ENCODE measurements at places on chromosomes 12 and 14.

DNA sequence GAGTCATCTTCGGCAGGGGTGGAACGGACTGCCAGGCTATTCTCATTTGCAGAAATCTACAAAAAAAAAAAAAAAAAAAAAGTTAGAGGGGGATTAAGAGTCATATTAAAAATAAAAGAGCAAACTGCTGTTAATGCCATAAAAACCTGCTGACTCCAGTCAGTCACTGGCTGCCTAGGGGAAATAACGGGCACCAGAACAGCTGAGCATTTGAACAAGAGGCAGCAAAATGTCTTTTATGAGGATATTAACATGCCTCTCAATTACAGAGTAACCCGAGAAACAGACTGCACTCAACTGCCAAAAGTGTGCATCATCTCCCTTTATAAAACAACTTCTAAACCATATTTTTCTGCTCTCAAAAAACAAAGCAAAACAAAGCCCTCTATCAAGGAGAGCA, 28.7 kb upstream of the CERS5 start:
- no peak for DNase-seq

GRCh38 chr12:116689979-116690744, 47.7 kb downstream of the SPRING1 start:
- no peak for DNase-seq

DNA sequence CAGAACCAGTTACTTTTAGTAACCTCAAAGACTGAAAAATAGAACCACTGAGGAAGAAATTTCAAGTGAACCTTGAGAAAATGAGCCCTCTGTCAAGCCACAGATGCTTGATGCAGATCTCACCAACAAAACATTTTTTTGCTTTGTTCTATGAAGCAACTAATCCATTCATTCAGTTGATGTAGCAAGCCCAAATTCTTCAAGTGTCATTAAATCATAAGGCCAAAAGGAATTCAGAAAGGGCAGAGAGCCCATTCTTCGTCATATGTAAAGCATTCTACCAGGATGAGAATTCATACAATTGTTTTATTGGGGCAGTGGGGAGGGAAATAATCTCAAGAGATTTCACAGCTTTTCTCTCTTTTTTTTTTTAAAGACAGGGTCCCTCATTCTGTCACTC, 218.0 kb upstream of the RGS6 start:
- DNase-seq = no peak

- DNase-seq = peak; percentile 63
Observed at GRCh38 chr12:109154451-109155438, 38.4 kb downstream of the ACACB start.

DNA sequence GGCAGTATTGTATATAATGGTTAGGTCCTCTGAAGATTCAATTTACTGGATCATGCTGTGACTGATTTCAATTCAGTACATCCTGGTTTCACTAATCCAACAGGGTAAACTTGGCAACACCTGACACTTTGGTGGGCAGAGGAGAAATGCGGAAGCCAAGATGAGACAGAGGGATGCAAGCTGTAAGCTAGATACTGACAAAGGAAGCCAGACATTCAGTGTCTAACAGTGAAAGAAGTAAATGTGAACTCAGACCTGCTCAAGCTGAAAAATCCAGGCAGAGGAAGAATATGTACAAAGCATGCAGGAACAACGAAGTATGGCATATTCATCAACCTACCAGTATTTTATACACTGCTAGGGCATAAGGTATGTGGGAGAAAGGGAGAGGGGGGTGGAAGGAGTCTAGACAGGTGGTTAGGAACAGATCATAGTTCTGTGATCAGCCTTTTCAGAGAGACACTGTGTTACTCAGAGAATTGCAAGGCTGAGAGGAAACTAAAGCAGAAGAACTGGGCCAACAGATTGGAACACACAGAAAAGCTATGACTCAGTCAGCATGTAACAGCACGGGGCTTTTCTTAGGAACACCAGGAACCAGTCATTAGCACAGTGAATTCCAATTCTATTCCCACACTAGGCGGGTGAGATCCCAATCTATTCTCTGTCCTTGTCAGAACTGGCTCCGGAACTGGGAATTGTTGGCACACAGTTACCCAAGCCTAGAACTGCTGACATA, 40.3 kb downstream of the NELL2 start:
- peak; percentile 50 for DNase-seq

DNA sequence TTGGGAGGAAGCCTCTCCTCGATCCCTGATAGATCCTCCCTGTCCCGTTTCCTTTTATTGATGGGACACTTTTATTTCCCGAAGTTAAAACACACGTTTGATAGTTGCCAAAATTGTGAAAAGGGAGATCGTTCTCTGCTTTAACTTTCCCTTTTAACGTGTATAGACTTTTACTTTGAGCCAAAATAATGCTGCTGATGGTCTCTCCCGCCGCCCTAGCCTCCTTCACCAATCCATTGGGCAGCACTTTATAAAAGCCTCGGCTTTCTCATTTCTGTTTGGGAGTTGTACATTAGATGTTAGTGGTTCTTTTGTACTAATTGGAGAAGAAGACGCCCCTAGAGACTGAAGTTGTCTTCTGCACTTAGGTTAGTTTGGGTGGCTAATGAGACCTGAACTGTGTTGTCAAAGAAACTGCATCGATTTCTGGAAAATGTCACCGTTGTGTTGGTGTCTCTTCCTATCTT, 1.4 kb downstream of the TMTC2 start:
- no peak for DNase-seq

DNA sequence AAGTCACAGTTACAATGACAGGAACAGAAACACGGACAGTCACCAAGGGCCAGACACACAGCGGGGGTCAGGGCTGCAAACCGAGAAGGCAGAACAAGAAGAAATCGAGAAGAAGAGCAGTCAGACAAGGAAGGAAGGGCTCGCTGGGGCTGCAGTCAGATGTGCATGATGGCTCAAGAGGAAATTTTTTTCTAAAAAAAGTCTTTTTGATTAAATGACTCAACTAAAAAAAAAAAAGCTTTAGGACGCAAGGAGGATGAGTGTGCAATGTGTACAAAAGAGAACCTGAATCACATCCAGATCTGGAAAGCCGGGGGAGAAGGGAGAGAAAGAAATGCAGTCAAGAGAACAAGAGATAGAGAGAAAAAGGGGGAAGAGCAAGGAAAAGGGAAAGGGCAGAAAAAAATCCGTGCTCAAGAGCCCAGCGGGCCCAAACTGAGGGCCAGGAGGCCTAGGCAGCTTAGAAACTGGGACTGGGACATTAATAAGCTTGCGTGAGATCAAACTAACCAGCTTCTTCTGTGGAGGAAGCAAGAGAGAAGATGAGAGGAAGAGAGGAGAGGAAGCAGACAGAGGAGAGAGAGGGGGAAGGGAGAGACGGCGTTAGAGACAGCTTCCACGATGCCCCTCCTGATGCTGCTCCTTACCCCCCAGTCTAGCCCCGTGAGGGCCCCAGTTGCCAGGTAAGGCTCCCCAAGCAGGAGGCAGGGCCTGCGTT, 6.7 kb downstream of the IFFO1 start:
- DNase-seq = no peak

- DNase-seq = peak; percentile 20
Observed at GRCh38 chr12:121468499-121468801, 68.5 kb downstream of the RNF34 start.

GRCh38 chr12:58425481-58426392, 484.4 kb downstream of the ATP23 start:
- no peak for DNase-seq

DNA sequence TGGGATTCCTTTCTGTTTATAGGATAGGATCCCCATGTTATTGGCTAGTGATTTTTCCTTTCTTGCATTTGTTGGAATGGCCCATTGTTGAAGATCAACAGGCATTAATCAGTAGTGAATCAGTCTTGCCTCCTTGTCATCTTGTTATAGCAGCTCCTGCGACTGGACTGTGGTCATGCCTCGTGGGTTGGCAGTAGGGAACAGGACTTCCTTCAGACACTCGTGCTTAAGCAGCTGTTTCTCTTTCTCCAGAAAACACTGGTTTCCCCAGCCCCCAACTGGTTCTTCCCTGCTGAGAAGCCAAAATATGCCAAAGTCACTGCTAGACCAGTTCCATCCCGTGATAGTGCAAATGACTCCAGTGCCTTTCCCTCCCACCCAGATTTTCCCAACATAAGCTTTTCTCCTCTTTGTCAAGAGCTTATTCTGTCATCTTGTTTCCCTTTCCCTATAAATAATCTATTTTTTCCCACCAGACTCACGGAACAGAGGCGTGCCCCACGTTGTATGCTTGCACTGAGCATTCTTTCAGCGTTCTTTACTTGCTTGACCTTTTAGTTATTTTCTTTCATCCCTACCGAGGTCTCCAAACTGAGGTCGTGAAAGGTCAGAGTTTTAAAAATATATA, 83.5 kb downstream of the SAMD4A start:
- DNase-seq = no peak

DNA sequence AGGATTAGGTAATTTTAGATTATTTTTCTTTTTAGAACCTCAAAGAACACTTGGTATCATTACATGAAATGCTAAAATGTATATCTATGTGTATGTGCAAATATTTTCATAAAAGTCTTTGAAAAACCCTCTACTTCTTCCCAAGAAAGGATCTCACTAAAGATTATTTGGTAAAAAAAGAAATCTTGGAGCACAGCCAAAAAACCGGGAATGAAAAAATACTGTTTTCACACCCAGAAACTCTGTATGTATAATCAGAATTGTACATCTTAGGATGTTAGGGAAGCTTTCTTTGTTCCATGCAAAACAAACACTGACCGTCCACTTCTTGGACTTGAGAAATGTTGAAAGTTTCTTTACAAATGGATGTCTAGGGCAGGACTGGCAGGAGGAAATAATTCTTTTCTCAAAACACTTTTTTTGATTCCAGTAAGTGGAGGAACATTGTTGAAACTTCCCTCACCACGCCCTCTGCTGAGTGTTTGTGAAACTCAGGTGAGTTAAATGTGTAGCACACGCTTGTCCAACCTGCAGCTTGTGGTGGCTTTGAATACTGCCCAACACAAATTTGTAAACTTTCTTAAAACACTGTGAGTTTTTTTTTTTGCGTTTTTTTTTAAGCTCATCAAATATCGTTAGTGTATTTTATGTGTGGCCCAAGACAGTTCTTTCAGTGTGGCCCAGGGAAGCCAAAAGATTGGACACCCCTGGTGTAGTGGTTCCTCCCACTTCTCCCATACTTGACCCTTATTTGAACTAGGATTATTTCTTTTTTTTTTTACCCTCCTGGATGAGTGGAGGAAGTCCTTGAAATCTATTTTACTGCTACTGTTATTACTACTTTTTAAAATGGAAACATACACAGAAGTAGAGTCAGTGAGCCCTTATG, 26.6 kb downstream of the FBXO34 start:
- no peak for DNase-seq

DNA sequence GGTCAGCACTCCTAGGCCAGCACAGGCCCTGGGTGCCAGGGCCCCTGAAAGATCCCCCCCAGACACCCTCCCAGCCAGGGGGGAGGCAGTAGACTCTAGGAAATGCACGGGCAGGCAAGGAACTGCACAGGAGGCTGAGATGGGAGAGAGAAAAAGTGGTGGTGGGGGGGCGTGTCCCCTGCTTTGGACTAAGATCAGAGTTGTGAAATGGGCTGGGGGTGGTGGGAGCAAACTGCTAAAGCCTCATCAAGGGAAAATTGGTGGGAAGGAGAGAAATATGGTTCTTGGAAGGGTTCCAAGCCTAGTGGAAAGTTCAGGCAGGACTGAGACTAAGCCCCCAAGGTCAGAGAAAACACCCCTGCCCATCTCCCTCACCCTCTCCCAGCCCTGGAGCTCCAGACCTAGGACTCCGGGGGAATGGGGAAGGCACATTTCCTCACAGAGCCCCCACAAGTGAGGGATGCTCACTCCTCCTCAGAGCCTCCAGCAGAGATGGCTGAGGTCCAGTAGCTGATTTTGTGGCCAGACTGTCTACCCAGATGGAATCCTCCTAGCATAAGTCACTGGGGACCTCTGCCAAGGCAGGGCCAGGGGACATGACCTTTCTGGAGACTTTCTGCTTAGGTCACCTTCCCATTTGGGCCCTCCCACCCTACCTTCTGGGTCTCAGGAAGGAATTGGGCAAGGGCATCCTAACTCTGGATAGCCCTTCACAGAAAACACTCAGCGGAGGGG, 29.8 kb downstream of the FIGNL2 start:
- DNase-seq = no peak

GRCh38 chr12:77315407-77315806, 250.0 kb upstream of the E2F7 start:
- no peak for DNase-seq

DNA sequence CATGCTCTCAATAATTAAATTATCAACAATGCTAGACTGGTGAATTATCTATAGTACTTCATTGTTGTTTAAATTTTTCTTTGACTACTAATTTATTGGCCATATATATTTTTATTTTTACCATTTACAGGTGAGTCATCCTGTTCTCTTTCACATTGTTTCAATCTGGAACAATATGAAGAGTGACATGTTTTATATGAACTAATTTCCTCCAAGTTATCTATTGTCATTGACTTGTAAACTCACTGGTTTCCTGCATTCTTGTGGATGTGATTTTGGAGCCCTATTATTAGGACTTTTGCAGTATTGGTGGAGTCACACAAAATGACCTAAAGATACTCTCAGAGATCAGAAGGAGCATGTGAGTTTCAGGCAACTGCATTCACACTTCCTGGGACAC, 297.7 kb downstream of the AEBP2 start:
- no peak for DNase-seq

DNA sequence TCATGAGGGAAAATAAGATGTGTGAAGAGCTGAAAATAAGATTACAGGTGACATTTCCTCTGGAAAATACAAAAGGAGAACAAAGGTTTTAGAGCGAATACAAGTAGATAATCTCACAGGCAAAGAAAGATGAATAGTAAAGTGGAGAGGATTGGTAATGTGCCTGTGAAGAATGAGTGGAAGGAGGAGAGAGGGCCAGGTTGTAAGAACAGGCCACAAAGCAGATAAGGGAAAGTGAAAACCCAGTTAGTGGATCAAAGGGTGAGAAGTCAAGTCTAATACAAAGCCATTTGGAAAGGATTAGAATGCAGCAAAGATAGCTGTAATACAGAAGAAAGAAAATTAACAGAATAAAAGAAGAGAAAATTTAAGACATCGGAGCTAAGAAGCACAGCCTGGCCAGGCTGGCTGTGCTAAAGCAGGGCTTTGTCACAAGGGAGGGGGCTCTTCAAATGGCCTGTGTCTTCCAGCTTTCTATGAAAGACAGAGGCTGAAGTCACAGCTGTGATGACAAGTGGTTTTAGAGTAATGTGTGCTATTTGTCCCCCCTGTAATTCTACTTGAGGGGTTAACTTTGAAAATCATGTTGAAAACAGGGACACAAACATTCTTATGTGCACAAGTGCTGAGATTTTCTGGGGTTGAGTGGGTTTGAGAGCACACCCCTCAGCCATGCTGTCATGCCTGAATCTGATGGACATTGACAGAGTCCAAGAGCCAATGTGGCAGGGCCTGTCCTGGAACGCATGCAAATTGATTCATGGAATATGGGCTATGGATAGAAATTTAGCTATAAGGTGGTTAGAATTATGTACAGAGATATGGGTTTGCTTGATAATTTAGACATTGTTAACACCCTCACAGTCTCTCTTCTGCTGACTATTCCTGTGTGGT, 344.5 kb upstream of the NAV3 start:
- no peak for DNase-seq

- DNase-seq = no peak
Observed at GRCh38 chr14:75442642-75443041, 14.8 kb downstream of the JDP2 start.
